ENCODE measurements at places on chromosomes 16 and 17.

- DNase-seq: no peak
Measured at GRCh38 chr16:10552998-10553491, 27.4 kb downstream of the EMP2 start.

DNA sequence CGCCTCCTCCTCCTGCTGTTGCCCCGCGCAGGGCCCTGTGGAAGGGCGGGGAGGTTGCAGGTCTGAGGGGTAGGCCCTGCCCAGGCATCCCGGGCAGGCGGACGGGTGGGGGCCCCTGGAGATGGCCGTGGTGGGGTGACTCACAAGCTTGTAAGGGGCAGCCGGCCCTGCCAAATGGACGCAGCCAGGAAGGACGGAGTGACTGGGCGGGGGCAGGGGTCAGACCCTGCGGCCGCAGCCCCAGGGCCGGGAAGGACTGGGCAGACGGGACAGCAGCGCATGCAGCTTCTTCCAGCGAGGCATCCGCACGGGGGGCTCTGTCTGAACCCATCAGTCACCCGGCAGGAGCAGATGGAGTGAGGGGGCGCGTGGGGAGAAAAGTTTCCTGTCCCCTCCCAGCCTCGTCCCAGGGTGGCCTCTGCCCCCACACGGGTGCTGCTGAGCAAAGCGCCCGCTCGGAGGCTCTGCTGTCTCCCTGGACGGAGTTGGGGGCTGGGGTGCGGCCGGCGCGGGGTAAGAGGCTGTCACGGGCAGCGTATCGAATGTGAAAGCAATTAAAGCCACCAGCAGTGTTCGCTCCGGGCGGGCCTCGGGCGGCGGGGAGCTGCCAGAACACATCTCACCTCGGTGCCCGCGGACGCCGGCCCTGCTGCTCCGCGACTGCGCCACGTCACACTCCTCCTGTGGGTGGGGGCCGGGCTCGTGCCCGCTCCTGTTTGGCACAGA is 5.4 kb upstream of the PRR35 start:
- no peak for DNase-seq

GRCh38 chr16:55655381-55655896 is 349 bp upstream of the SLC6A2 start:
- DNase-seq: no peak

- no peak for DNase-seq
Measured at GRCh38 chr16:66918803-66919568, at the start of gene CDH16. Gene CDH16 (minus strand): TSS chr16:66918885. CDS start chr16:66918065, 820 bp downstream.

- DNase-seq: no peak
Measured at GRCh38 chr17:5220074-5220473, 14.6 kb downstream of the SCIMP start.

DNA sequence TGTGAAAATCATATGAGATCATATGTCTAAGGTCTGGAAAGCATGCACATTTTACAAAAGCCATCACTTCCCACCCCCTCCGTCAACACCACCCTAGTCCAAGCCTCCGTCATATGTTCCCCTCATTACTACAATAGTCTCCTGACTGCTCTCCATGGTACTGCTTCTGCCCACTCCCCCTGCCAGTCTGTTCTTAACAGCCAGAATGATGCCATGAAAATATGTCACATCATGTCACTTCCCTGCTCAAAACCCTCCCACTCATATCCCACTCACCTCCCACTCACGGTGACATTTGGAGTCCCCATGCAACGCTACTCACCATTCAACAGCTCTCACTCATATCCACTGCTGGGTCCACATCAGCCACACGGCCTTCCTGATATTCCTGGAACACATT is 432.3 kb downstream of the XYLT1 start:
- DNase-seq: no peak

GRCh38 chr16:75099738-75100602 is 16.6 kb downstream of the LDHD start:
- DNase-seq: no peak

GRCh38 chr16:58652741-58653140 is 23.1 kb upstream of the CNOT1 start:
- DNase-seq: no peak

DNA sequence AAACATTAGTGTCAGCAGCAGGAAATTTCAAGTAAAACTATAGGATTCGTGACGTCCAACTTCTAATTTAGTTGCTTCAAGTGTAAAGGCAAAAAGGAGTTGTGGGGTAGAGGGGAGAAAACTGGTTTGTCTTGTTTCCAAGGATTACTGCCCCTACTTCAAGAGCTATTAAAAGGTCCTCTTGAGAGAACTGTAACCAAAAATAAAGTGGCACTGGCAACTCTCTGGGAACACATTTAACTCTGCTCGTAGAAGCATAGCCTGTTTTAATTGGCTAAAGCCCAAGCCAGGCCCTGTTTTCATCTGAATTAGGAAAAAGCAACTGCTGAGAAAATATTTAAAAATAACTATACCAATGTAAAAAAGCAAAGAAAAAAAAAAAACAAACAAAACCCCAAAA is 51.8 kb upstream of the AKAP1 start:
- no peak for DNase-seq

DNA sequence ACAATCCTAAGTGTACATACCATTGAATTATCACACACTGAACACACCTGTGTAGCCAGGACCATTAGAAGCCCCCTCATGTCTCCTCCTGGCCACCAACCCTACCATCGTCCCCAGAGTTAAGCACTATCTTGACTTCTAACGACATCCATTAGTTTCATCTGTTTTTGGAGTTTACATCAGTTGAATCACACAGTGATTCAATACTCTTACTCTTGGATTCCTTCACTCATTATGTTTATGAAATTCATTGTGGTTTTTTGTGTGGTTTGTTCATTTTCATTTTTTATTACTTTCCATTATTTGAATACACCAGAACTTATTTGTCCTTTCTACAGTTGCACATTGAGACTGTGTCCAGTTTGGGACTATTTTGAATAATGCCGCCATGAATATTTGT is 13.6 kb downstream of the DRC7 start:
- no peak for DNase-seq

GRCh38 chr16:2026461-2027023 is at the start of gene NHERF2:
Gene NHERF2 (plus strand): TSS chr16:2026902. CDS start chr16:2027006, 104 bp downstream.
- no peak for DNase-seq

DNA sequence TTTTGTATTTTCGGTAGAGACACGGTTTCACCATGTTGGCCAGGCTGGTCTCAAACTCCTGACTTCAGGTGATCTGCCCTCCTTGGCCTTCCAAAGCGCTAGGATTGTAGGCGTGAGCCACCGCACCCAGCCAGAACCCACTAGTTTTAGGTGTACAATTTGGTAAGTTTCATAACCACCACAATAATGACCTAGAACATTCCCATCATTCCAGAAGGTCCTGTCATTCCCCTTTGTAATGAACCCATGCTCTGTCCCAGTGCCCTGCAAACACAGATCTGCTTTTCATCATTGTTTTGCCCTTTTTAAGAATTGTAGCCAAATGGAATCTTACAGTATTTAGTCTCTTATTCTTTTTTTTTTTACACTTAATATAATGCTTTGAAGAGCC is 35.6 kb upstream of the IRF8 start:
- no peak for DNase-seq

DNA sequence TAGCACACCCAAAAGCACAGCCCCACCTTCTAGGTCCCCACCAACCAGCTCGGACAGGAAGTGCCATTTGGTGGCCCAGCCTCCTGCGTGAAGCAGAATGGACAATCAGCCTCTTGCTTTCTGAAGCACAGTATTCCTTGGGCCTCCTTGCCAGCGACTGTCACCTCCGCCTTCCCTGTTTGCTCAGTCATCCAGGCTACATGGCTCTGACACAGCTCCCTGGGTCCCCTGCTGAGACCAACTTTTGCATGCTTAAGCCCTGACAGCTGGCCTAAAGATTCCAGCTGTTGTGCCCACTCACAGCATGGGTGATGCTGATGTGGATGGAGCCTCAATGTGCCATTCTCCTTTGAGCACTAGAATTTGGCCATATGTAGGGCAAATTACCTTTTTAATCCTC is 4.5 kb upstream of the CACNG5 start:
- no peak for DNase-seq

DNA sequence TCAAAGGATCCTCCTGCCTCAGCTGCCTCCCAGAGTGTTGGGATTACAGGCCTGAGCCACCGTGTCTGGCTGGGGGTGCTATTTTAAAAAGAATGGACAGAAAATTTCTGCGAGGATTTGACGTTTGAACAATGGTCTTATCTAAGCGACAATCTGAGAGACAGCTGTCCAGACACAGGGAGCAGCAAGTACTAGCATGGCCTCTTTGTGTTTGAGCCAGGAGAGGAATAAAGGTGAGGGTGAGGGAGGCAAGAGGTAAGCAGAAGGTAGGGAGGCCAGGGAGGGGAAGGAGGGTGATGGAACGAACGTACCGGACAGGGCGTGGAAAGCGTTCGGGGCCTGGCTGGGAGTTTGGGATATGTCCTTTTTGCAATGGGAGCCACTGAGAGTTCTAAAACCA is 59.2 kb downstream of the PITPNC1 start:
- no peak for DNase-seq

DNA sequence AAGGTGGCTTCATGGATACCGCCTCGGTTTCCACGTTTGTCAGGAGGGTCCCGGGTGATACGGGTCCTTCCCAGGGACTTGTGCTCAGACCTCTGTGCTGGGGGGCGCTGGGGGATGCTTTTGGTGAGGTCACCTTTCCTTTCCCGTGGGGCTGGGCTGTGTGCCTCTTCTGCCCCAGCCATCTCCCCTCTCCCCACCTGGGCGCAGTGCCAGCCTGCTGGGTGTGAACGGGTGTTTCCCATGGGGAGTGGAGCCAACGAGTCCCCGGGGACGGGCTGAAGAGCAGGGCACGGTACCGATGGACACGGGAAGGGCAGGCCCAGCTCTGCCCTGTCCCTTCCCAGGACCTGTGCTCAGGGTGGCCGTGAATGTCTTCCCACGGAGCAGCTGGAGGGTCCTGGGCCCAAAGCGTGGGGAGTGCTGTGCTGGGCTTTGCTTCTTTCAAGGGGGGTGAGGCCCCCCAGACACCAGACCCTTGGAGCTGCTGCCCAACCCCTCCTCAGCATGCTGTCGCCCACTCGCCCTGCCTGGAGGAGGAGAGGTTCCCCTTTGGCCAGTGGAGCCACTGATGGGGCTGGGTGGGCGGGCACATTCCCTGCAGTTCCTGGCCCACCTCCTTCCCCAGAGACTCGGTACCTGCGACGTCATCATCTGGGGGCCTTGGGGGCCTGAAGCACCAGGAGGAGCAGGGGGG is 15.5 kb downstream of the TELO2 start:
- no peak for DNase-seq

DNA sequence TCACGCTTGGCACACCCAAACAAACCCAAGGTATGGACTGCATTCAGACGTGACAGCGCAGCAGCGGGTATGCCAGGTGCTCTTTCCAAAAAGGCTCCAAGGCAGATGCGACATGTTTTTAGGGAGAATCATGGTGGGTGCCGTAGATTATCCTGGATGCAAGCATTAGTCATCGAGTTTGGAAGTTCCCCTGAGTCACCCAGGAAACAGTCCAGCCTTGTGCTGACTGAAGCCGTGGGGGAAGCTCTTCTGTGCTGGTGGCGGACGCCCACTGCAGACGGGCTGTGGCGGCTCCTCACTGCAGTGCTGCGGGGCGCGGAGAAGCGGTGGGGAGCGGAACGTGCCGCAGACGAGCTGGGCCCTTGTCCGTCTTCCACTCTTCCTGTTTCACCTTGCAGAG is 13.9 kb downstream of the JPT2 start:
- DNase-seq: no peak

- DNase-seq: no peak
Measured at GRCh38 chr16:15620611-15621195, 22.3 kb downstream of the MARF1 start.

- no peak for DNase-seq
Measured at GRCh38 chr17:82930043-82930923, 90.5 kb upstream of the ZNF750 start.

DNA sequence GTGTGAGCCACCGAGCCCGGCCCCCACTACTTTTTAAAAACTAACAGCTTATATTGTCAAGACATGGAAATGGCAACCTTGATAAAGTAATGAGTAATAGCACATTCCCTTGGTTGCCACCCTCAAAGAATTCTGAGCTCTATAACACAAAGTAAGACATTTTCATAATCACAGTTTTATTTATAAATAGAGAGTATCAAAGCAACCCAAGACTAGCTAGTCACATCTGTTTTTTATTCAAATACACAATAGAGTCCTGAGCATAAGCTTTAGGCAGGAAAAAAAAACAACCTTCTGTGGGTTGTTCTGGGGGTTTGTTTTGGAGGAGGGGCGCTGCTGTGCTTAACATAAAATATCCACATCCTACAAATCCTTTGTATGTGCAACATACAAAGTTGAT is 68.7 kb downstream of the CEP95 start:
- no peak for DNase-seq

GRCh38 chr16:22358000-22358399 is 16.4 kb downstream of the CDR2 start:
- no peak for DNase-seq

DNA sequence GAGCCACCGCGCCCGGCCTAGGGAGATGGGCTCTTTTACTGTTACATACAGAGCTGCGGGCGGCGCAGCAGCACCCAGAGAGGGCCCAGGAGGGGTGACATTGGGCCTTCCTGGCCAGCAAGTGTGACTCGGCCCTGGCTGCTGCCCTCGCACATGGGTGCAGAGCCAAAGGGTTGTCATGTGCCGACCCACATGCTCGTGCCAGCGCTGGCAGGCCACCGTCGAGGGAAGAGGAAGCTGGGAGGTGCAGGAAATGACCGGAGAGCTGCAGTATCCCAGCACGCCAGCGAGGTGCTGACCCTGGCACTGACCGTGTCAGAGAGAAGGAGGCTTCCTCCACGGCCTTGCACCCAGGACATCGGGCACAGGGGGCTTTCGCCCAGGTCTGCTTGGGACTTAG is 8.0 kb downstream of the ENDOV start:
- DNase-seq: no peak

GRCh38 chr16:13110124-13110796 is 208.9 kb downstream of the SHISA9 start:
- DNase-seq: no peak

DNA sequence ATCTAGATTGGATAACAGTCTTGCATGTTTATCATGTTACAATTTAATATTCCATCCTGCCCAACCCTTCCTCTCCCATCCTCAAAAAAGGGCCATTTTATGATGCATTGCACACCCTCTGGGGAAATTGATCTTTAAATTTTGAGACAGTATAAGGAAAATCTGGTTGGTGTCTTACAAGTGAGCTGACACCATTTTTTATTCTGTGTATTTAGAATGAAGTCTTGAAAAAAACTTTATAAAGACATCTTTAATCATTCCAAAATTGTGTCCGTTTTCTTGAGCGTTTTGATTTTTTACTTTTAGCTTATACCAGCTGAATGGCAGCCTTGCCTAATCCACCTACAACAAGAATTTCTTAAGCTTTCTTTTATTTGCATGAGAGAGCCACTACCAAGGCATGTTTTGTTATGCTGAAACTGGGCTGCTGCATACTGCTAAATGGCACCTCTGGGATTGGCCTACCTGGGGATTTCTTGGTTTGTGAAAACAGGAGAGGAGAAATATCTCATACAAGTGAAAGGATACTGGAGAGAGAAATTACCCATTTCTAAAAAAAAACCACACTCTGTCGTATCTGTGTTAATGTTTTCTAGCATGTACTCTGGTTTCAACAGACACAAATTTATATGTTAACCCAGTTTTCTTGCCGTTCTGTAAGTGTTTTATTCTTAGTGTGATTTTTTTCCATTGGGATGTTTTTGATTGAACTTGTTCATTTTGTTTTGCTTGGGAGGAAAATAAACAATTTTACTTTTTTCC is 52.2 kb downstream of the TUBD1 start:
- no peak for DNase-seq

Measured in AG04450 (cell line).